ENCODE measurements at places on chromosomes 16 and 17.

DNA sequence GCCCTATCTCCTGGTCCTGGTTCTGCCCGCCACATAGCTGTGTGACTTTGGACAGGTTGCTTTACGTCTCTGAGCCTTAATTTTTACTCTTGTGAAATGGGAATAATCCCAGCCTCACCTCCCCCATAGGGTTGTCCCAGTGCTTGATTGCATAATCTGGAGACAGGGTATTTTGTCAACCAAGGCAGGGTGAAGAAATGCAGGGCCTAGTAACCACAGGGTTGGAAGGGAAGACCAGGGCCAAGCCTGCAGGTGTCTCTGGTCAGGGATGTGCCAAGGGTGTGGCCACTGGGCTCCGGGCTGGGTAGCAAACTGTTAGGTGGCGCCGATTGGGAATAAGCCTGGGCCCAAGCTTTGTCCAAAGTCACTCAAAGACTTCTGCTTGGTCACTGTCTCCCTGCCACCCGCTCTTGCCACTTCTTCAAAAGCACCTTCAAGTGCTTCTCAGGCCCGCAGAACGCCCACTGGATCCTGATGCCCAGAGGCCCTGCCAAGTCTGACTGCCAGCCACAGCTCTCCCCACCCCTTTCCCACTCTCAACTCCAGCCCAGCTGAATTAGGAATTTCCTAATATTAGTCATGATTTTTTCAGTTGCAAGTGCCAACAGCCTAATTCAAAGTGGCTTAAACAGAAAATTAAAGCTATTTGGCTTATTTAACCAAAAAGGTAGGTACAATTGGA, 20.6 kb upstream of the COL1A1 start:
- DNase-seq: no peak

- DNase-seq: no peak
Observed at GRCh38 chr16:78389009-78389498, 289.6 kb downstream of the WWOX start.

- no peak for DNase-seq
Observed at GRCh38 chr17:41345992-41346391, 4.6 kb downstream of the KRT33A start.

DNA sequence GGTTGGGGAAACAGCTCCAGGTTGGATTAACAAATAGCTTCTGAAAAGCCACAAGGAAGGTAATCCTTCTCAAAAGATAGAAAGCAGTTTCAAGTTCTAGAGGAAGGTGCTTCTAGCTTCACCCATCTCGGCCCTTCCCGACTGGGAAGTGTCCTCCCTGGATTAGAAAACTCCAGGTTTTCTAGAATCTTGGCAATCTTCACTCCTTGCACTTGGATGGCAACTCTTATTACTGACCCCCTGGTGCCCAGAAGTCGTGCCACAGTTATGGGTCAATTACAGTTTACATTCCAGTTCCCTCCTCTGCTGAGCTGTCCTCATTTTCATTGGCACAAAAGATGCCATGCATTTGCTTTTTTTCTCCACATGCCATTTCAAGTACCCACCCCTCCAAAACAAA, 65.6 kb downstream of the SMG6 start:
- no peak for DNase-seq

GRCh38 chr16:85312642-85313525, 200.6 kb upstream of the CIBAR2 start:
- DNase-seq: peak; percentile 70

- peak; percentile 82 for DNase-seq
Observed at GRCh38 chr17:30093463-30094147, 23.0 kb upstream of the NSRP1 start.

DNA sequence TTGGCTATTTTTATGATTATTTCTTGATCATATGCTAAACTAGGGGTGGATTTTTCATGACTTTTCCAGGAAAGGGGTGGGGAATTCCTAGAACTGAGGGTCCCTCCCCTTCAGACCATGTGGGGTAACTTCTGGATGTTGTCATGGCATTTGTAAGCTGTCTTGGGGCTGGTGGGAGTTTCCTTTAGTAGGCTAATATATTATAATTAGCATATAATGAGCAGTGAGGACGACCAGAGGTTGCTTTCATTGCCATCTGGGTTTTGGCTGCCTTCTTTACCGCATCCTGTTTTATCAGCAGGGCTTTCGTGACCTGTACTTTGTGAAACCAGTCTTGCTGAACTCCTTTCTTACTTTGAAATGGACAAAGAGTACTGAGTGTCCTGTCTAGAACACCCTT, 40.4 kb upstream of the ABCA5 start:
- no peak for DNase-seq

DNA sequence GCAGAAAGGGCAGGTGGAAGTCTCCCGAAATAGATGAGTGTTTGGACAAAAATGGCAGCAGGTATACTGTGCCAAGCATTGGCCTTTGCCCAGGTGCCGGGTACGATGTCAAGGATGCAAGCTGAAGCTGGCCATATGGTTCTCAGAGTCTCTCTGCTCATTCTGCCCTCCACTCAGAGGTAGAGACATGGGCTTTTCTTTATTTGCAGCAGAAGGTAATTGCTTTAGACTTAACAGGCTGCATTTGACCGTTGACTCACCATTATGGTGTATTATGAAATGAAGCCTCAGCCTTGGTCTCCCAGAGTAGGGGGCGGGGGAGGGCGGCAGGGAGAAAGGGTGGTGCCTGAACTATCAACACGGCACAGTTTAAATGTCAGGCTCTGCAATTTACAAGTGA, 969.1 kb upstream of the EEF2KMT start:
- no peak for DNase-seq

DNA sequence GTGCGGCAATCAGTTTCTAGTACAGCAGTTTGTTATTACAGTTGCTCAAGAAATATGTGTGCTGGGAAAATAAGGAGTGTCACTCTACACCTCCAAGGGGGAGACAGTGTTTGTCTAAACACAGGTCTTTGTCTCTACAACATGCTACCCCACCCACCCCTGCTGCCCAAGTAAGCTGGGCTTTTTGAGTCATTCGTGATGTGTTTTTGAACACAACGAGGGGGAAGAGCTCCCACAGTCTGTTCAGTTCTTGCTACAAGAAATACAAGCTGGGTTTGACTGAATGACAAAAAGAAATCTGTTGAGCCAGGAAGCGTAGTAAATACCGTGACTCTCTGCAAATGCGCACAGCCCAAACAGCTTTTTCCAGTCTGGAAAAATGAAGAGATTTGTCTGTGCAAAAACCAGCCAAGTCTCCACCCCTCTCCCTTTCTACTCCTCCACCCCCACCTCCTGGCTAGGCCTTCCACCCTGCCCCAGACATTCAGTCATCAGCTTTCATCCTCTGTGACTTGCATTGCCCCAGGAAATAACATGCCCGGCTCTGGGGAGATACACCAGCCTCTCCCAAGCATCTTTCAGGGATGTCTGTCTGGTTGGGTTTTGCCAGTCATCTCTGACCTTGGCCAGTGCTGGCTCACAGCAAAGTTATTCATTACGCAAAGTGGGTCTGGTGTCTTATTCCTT, 25.7 kb downstream of the CHD9 start:
- DNase-seq: no peak

- DNase-seq: no peak
Observed at GRCh38 chr16:86457501-86458148, 52.7 kb upstream of the FOXF1 start.

- DNase-seq: peak; percentile 39
Observed at GRCh38 chr17:45332989-45333701, 16.3 kb upstream of the MAP3K14 start.

GRCh38 chr17:78032166-78032565, 73.7 kb downstream of the TNRC6C start:
- DNase-seq: no peak

DNA sequence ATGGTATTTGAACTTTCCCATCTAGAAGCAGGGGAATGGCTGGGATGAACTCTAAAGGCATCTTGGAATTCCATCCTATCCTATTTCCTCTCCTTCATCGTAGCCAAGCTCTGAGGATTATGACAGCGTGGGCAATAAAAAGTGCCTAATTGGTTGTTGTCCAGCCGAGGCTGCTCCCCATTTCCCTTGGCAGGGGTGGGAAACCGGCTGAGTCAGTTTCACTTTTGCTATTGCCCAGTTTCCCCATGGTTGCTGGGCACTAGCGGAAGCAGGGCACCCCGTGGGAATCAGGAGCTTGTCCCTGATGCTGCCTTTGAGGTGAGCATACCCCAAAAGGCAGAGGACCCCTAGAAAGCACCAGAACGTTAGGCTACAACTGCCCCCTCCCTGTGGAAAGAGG, 13.8 kb upstream of the SP2 start:
- DNase-seq: no peak

GRCh38 chr17:61574542-61575351, 16.3 kb downstream of the NACA2 start:
- DNase-seq: no peak

- DNase-seq: no peak
Observed at GRCh38 chr16:23874613-23875294, 39.0 kb downstream of the PRKCB start.

GRCh38 chr16:11530171-11530940, 56.4 kb downstream of the LITAF start:
- no peak for DNase-seq

DNA sequence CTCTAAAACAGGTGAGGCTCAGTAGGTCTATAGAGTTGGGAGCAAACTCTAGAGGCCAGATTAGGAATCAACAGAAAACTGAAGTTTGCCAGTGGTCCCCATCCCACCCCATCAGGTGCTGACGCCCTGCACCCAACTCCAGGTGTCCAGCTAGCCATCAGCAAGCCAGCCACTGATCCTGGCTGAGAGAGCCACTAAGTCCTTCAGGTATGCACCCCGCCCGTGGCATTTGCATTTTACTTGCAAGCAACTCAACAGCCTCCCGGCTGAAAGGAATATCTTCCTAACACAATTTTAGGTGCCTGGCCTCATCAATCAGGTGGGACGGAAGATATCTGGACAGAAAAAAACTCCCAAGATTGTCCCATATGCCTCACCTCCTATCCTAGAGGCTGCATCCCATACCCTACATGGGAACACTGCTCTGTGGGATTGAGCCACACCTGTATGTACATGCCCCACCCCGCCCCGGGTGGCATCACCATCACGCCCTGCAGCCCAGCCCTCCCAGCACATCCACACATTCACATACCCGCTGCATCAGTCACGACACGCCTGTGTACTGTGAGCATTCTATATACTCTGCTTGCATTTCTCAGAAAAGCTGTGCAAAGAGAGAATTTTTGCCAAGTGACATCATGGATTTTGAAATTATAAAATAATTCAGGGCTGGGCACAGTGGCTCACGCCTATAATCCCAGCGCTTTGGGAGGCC, 8.3 kb downstream of the OTOP3 start:
- no peak for DNase-seq

DNA sequence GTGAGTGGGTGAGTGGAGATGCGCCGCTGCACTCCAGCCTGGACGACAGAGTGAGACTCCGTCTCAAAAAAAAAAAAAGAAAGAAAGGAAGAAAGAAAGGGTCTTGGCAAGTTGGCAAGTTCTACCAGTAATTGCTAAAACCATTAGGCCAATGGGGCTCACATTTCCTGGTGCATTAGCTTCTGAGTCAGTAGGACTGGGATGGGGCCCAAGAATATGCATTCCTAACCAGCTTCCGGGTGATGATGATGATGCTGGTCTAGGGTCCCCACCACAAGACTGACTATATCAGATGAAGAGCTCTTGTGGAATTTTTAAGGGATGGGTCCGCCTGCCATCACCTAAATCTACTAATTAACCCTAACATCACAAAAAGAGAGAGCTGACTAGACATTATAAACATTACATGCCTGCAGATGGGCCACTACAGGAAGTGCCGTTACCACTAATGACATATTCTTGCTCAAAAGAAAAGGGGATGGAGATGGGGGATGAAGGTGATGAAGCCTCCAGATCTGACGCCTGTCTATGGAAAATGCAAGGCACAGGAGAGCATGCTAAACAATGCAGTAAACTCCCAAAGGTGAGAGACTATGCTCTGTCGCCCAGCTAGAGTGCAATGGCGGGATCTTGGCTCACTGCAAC, 13.1 kb downstream of the MYH11 start:
- DNase-seq: no peak

DNA sequence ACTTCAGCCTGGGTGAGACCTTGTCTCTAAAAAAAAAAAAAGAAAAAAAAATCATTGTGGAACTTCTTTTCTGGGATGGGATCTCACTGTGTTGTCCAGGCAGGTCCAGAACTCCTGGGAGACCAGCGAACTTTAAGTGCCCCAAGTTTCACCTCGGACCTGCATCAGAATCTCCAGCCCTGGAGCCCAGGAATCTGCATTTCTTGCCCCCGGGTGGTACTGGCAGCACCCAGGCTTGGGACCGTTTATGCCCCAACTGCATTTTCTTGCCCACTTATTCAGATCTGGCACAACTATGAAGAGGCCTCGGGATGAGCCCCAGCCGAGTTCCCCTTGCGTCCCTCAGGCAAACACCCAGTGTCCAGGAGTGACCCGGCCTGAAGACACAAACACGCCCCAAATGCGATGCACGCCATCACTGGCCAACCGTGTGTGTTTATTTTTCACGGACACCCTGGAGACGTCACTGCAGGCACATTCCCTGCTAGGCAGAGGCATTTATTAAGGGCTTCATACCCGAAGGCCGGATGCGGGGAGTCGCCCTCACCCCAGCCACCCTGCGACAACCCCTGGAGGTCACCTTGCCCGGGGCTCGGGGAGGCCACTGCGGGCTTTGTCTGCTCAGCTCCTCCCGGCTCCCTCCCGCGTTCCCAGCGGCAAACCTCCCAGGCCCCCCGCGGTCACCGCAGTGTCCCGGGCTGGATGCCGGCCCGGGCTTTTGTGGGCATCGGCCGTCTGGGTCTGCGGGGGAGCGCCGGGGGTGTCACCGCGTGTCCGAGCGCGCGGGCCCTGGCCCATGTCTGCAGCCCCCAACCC, 684 bp upstream of the SPIRE2 start:
- peak; percentile 79 for DNase-seq

GRCh38 chr17:80652756-80653330, 108.2 kb downstream of the RPTOR start:
- no peak for DNase-seq

- DNase-seq: no peak
Observed at GRCh38 chr16:50224286-50224685, 42.1 kb upstream of the ADCY7 start.

DNA sequence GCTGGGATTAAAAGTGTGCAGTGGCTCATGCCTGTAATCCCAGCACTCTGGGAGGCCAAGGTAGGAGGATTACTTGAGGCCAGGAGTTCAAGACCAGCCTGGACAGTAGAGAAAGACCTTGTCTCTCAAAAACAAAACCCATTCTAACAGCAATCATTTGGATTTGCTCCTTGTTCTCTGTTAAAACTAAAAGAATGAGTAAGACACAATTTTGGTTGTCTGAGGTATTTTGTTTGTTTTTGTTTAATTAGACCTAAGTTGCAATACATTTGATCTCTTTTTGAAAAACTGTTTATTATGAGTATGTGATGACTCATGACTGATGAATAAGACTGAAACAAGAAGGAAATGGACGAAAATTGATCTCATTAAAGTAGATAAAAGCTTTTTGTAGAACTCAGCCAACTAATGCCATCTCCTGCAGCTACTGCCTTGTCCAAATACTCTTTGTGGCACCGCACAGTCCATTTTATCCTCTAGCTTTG, 29.0 kb downstream of the GLG1 start:
- DNase-seq: no peak

DNA sequence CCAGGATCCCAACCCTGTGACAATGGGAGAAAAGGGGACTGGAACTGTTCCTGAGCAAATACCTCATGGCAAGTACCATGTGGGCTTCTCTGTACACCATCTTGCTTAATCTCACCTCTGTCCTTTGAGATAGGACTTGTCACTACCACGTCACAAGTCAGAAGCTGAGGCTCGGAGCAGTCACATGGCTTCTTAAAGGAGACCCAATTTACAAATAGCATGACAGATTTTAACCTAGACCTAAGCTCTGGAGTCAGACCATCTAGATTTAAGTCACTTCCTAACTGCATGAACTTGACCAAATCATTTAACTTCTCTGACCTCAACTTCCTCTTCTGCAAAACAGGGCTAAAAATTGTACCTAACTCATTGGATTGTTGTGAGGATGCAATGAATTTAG, 36.0 kb upstream of the CCL1 start:
- DNase-seq: no peak
